ENCODE measurements at places on chromosomes 7 and 10.

- no peak for DNase-seq
These were observed 71.8 kb upstream of the PRKG1 start for GRCh38 chr10:51002469-51002868.

DNA sequence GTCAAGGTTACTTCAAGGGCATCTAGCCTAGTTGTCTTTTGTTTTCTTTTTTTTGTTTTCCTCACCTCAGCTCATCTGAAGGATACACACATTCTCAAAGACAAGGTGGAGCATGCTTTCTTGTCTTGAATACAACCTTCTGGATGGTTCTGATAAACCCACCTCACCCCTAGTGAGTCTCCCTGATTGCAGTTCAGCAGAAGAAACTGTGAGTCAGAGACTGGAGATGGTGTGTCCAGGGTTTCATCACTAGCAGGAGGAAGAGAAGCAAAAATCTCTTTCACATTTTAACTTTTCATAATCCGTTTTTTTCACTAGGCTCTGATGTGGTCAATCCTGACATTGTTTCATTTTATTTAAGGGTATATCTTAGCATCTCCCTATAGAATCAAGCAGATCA, 143.0 kb upstream of the NRBF2 start:
- no peak for DNase-seq

GRCh38 chr7:132480534-132480933, 95.7 kb downstream of the PLXNA4 start:
- no peak for DNase-seq

DNA sequence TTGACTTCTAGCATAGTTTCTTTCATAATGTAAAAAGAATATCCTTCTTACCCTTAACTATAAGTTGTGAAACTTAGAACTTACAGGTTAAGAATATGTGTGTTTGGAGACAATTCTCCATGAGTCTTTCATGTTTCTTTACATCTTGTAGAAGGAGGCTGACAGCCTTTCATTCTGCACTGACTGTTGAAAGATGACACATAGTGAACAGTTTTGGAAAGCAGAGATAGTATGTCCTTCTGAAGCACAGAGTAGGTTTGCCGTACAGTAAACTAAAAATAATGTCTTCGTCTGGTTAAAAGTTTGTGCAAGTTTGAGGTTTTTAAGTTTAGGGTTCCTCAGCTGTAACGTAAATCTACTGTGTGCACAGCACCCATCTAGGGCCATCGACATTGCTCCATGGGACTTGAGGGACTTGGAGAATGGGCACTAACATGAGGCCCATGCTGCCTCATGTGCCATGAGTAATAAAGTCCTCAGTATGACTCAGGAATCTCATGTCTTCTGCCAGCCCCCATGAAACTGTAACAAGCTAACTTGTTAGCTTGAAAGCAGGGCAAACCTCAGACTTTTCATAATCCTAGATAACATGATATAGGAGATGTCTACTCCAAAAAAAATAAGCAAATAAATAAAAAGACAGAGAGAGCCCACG, 24.5 kb upstream of the ELAPOR2 start:
- no peak for DNase-seq

DNA sequence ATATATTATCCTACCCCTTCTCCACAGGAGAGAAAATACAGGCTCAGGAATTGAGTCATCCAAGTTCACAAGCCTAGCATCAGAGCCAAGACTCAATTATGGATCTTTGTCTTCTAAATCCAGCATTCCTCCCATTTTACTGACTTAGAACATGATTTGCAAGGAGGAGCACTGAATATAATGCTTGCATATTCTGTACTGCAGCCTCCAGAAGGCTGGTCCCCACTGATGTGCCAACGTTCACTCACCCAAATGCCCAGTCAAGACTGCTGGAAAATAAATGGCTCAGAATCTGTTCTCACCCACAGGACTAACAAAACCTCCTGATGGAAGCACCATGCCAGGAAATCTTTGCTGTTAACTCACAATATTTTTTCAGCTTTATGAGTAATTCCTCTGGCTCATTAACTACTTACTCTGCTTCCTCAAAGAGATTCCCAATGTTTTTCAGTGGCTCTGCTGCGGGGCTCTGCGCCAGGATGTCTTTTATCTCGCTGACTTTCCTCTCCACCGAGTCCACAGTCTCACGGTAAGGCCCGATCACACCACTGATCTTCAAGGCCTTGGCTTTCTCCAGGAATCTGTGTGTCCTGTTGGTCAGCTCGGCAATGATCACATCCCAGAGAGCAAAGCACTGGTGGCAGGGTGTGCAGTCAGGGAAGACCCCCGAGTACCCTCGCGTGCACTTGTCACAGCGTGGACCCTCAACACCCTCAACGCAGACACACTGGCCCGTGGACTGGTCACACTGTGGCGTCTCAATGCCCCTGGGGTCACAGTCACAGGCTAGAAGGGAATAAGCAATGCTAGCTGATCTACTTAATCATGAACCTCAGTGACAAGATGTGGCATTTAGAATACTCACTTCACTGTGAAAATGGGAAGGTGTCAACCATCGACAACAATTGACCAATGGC, 48.8 kb downstream of the DLD start:
- no peak for DNase-seq

DNA sequence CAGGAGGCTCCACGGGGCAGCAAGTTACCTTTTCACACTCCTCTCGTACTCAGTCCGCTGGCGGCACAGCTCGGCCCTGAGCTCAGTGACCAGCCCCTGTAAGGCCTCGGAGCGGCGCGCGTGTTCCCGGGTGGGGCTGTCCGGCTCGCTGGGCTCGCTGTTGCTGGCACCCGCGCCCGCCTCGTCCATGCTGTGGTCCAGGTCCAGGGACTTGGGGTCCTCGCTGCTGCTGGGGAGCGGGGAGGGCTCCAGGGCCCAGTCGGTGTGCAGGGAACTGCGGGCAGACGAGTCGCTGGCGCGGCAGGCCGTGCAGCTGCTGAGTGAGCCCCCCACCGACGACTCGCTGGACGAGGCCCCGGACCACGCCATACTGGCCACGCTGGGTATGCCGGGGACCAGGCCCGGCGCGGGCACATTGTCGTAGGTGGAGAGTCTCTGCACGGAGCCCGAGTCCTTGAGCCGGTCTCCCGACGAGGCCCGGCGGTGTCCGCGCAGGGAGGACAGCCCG, 143.8 kb downstream of the MAPK8 start:
- no peak for DNase-seq

Data from OCI-M1 (cell line).